ENCODE measurements at places on chromosomes 4 and X.

- no peak for DNase-seq
Measured at GRCh38 chr4:90061881-90062280, 65.3 kb upstream of the CCSER1 start.

GRCh38 chr4:149584722-149585121 lies 230.9 kb downstream of the IQCM start:
- DNase-seq = no peak

GRCh38 chr4:87007528-87008446 lies 73.0 kb downstream of the AFF1 start:
- DNase-seq = no peak

DNA sequence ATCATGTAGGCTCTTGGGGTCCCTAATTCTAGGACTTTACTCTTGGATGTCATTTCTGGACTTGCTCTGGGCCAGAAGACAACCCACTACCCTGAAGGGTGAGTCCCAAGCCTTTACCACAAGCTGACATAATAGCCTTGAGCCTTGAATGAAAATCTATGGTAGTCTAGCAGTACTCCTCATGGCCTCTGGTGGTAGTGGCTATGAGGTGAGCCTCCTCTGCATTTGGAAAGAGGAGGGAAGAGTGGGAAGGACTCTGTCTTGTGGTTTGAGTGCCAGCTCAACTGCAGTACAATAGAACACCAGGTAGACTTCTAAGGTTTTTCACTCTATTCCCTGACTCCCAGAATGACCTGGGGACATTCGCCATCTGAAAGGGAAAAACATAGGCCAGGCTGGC lies 96.5 kb downstream of the DCAF12L1 start:
- no peak for DNase-seq

DNA sequence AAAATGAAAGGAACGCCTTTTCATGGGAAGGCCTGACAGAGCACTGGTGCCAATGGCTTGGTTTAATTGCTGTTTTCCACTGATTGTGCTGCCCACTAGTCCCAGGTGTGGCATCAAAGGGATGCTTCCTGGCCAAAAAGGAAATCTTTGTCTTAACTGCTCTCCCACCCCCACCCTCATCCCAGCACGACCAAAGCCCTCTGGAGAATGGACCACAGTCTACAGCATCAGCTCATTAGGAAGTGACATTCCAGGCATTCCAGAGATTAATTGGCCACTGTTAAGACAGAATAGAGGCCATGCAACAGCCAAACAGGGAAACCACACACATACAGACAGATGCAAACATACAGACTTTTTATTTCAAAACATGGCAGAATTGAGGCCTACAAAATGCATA lies 143.2 kb downstream of the LHFPL1 start:
- DNase-seq = no peak

GRCh38 chr4:20391198-20391597 lies 139.5 kb downstream of the SLIT2 start:
- no peak for DNase-seq

GRCh38 chr4:139975830-139976272 lies 178.1 kb downstream of the MAML3 start:
- DNase-seq = no peak

DNA sequence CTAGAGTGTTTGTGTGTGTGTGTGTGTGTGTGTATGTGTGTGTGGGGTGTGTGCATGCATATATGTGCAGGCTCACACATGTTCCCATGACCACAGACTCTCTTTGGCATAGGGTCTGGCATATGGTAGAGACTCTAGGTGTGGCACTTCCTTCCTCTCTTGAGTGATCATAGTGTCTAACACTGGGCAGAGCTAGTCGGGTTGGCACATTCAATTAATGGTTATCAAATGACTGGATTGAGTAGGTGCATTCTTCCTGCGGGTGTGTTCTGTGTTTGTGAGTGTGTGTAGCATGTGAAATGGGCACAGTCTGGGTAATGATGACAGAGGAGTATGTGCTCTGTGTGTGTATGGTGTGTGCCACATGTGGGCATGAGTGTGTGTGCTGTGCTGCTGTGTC lies 106.5 kb downstream of the EFNB1 start:
- no peak for DNase-seq

GRCh38 chr4:166827167-166827566 lies 407.1 kb downstream of the SPOCK3 start:
- DNase-seq = no peak

DNA sequence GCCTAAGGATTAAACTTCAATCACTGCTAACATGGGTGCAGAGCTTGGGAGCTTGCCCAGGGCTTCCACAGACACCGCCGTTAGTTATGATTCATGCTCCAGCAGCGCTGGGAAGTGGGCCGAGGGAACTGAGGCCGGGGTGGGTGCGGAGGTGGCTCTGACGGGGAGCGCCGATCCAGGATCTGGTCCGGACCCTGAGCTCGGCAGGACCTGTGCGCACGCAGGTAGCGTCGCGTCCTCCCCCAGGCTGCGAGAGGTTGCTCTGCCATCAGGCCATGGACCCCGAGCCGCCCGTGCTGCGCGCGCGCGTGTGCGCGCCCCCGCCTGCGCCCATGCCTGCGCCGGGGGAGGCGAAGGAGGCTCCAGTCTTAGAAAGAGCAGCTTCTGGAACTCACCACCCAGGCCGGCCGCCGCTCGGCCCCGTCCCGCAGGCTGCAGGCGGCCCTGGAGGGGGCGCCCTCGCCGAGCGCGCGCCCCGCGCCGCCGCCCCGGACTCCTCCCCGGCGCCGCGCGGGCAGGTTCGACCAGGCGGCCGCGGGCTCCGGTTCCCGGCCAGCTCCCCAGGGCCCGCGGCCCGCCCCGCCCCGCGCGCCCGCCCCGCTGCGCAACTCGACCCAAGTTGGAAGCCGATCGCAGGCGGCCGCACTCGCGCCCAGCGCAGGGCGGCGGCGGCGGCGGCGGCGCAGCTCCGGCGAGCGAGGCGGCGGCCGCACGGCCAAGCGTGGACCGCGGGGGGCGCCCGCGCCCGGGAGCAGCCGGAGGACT lies 732 bp upstream of the ADRA2C start:
- DNase-seq = no peak

Data from stimulated activated CD4-positive, alpha-beta T cell treated with anti-CD3 and anti-CD28 coated beads, TNF-alpha, amount 100 ng/mL, for 24 hours (primary cell).